ENCODE measurements at places on chromosomes 7 and 10.

- no peak for DNase-seq
Measured at GRCh38 chr7:108062250-108063014, 59.5 kb upstream of the LAMB1 start.

DNA sequence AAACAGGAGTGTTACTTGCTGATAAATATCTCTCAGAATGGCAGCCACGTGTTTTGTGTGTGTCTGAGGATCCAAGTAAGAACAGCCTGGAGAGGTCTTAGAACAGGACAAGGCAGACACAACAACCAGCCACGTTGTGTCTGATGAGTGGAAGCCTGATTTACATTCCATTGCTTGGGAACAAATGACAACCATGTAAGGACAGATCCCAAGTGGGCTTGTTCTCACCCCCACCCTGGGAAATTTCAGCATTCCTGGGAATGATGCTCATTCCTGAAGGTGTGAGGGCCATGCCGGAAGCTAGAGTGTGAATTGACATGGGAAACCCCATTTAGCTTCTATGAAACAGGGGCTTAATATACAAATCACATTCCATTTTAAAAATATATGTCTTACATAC, 35.9 kb downstream of the IL6 start:
- DNase-seq = no peak

DNA sequence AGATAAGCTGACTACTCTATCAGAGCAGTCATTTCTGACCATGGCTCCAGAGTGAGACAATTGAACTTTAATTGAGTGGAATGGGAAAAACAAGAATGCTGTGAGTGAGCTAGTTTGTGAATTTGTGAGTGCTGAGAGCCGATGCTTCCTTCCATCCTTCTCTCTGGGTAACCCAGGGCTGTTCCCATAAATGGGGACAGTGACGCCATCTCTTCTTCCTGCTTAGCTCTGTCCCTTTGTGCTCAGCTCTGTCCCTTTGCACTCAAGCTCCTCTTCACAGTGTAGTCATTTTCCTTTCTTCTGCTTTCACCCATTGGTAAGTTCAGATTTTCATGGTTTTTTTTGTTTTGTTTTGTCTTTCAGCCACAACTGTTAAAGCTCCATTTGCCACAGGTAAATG, 24.4 kb downstream of the C10orf120 start:
- no peak for DNase-seq

GRCh38 chr7:44884621-44885393, 523 bp downstream of the PURB start:
- peak; percentile 71 for DNase-seq

- no peak for DNase-seq
Measured at GRCh38 chr10:60086421-60086820, 180.1 kb upstream of the CCDC6 start.

- no peak for DNase-seq
Measured at GRCh38 chr7:36639826-36640225, 84.5 kb downstream of the AOAH start.

GRCh38 chr7:153152801-153153422, 393.4 kb downstream of the ACTR3B start:
- DNase-seq = no peak

DNA sequence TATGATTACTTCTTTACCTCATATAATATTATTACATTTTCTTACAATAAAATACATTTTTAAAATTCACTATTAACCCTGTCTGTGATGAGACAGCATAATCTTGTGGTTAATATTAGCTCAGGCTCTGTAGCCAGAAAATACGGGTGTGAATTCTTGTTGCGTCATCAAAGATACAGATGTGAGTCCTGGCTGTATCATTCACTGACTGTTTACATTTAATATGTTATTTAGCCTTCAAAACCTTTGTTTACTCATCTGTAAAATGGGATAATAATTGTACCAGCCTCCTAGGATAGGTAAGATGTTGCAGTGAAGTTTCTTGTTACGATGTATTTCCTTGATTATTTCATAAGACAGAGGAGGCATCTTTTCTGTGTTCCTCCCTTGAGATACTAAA, 184.7 kb upstream of the PRPS1L1 start:
- peak; percentile 3 for DNase-seq

- peak; percentile 62 for DNase-seq
Measured at GRCh38 chr10:109978481-109978880, 29.3 kb upstream of the ADD3 start.

GRCh38 chr10:131649617-131650016, 251.2 kb upstream of the PPP2R2D start:
- no peak for DNase-seq

DNA sequence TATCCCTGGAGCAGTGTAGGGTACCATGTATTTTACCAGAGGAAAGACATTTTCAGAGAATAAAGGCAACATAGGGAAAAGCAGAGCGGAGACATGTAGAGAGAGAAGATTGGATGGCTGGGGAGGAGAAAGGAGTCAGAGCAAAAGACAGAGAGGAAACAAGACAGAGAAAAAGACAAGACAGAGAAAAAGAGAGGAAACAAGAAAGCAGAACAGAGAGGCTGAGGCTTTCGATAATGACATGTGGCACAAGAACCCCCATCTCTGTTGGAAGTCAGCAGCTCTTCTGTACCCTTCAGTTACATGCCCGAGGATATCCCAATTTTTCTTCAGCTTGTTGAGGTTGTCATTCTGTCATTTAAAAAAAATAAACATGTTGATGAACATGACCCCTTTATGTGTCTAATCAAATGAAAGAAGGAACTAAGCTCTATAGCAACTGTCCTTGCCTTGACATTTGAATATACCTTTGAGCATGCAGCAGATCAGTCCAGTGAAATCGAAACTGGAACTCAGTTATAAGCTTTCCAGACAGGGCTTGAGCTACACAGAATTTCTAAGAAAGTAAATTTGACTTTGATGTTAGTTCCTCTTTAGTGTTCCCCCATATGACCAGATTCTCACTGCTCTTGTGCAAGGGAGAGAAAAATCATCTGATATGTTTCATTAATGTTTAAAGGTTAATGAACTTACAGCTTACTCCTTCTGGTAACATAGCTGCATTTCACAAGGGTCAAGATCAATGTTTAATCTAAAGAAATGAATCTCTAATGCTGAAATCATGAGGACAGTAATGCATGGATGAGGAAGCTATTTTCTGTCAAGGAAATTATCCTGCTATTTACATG, 75.1 kb upstream of the SP4 start:
- no peak for DNase-seq

GRCh38 chr7:93442478-93443224, 131.9 kb downstream of the CALCR start:
- peak; percentile 23 for DNase-seq

GRCh38 chr7:12927635-12928434, 240.4 kb downstream of the ARL4A start:
- DNase-seq = no peak

GRCh38 chr10:44316187-44316921, 68.5 kb downstream of the CXCL12 start:
- DNase-seq = no peak

- no peak for DNase-seq
Measured at GRCh38 chr10:118028619-118029018, 18.1 kb downstream of the RAB11FIP2 start.

- DNase-seq = peak; percentile 31
Measured at GRCh38 chr10:60377955-60378354, 11.7 kb downstream of the ANK3 start.

DNA sequence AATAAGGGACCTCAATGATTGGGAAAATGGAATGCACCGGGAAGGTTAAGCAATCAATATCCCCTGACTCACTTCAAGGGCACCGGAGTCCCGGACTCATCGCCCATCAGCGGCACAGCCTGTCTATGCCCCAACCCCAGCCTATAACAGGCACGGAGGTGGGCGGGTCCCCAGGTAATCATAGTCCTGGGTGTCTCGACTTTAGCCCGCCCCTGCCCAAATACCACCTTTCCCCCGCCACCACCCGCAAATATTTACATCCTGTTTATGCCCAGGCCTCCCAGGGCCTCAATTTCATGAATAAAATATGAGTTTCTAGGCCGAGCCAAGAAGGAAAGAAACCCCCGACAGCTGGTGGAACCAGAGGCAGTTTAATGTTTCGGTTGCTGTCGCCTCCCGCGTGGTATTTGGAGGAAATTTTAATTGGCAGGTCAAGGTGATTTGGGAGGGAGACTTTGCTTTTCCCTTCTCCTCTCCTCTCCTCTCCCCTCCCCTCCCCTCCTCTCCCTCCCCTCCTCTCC, 15.6 kb upstream of the RFC2 start:
- peak; percentile 79 for DNase-seq

DNA sequence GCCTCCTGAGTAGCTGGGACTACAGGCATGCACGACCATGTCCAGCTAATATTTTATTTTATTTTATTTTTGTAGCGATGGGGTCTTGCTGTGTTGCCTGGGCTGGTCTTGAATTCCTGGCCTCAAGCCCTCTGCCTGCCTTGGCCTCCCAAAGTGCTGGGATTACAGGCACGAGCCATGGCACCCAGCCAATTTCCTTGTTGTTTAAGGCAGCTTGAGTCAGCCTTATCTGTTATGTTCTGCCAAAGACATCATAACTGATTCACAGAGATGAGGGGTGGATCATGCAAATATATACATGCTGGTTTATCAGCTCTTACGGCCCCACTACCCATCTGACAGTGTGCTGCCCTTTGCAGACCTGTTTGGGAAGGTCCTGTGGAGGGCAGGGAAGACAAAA, 826.7 kb downstream of the TYW1 start:
- DNase-seq = peak; percentile 23

GRCh38 chr10:27349987-27350386, 109.4 kb upstream of the ACBD5 start:
- DNase-seq = no peak

DNA sequence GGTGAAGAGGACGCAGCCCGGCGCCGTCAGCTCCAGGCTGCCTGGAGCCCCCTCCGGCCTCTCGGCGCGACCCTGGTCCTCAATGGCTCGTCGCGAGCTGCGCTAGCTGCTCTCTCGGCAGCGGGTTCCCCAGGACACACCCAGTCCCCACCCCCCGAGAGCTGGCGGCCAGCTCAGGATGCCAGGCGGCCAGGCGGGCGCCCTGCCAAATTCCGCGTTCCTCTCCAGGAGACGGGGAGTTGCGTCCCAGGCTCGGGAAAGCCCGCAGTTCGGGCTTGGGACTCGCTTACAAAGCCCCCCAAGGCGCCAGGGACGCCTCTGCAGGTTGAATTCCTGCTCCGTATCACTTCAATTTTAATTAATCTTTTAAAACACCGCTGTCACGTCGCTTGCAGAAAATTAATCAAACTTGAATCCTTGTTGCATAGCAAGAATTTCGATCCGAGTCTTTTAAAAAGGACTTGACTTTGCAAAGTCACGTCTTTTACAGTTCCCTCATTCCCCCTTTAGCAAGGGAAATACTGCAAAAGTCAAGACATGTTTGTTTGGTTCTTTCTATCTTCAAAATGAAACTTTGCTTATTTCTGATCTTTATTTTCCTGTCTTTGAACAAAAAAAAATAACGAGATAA, 28.2 kb downstream of the SKIDA1 start:
- peak; percentile 86 for DNase-seq

Data from AG10803 (cell line).